ENCODE measurements at places on chromosomes 4 and X. TPM values are rescaled to one million over a fixed set of nuclear protein-coding genes. Genes with fewer than 3 reads are reported as not detected.
A peak's percentile ranks its signal among the peaks of the same experiment; 100 is the strongest.

DNA sequence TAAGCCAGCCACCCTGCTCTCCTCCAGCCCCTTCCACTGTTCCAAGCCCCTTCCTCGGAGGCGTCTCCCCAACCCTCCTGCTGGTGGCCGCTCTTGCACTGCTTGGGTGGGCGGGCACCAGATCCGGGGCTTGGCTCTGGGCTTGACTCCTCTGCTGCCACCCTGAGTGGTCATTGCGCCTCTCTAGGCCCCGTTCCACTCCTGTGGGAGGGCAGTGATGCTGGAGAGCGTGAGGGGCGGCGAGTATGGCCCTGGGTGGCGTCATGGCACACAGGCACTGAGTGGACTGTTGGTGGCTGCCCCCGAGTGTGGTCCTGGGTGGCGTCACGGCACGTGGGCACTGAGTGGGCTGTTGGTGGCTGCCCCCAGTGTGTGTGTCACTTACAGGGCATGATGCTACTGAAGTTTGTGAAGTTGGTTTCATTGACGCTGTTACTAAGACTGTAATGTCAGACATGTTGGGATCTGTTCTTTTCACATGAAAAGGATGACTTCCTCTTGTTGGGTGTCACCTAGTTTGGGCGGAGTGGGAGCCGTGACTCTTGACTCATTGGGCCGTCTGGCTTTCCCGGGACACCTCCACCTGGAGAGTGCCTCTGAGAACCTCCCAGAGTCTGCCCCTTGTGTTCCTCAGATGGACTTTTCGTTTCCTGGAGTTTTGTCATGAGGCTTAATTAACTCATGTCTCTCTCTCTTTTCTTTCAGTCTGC lies 55.9 kb upstream of the HGFAC start:
- peak; percentile 67 for ATAC-seq

DNA sequence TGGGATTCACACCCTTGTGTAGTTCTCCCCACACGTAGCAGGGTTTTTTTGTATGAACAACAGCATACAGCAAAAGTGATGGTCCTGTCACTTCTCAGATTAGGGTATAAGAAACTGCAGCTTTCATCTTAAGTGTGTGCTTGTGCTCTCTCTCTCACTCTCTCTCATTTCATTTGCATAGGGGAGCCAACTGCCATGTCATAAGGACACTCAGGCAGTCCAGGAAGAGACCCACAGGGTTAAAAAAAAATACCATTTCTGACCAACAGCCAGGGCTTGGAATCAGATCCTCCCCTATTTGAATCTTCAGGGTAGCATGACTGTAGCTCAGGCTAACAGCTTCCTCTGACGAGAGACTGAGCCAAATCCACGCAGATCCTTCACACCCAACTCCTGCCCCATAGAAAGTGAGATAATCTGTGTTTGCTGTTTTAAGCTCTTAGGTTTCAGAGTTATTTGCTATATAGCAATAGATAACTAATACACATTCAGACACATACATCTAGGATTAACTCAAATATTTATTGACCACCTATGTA lies 331.2 kb downstream of the PAPSS1 start:
- ATAC-seq = no peak

Gene ADGRL3
- total RNA-seq = 4.1 TPM

DNA sequence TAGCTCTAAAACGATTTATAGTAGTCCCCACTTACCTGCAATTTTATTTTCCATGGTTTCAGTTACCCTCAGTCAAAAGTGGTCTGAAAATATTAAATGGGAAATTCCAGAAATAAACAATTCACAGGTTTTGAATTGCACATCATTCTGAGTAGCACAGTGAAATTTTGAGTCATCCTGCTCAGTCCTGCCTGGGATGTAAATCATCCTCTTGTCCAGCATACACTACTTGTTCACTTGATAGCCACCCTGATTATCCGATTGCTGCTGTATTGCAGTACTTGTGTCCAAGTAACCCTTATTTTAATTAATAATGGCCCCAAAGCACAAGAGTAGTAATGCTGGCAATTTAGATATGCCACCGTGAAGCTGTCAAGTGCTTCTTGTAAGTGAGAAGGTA lies 23.5 kb upstream of the BDH2 start:
- no peak for ATAC-seq
